ENCODE measurements at places on chromosomes 7 and 10. TPM values are rescaled to one million over a fixed set of nuclear protein-coding genes. Genes with fewer than 3 reads are reported as not detected.
A peak's percentile ranks its signal among the peaks of the same experiment; 100 is the strongest.

NT5C2 gene
- total RNA-seq: 24.3 TPM

MMRN2 gene
- total RNA-seq: 11.8 TPM

CPA1 gene
- not detected for total RNA-seq

- DNase-seq: no peak
Observed at GRCh38 chr10:43260911-43261577, 5.8 kb downstream of the RASGEF1A start.

GRCh38 chr10:58319599-58319998 lies 15.2 kb upstream of the UBE2D1 start:
- no peak for DNase-seq

DNA sequence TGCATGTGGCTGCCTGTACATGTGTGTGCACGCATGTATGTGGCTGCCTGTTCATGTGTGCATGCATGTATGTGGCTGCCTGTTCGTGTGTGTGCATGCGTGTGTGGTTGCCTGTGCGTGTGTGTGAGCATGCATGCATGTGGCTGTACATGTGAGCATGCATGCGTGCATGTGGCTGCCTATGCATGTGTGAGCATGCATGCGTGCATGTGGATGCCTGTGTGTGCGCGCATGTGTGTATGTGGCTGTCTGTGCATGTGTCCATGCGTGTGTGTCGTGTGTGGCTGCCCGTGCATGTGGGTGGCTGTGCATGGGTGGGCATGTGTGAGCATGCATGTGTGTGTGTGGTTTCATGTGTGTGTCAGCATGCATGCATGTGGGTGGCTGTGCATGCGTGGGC lies 218.3 kb downstream of the ELFN1 start:
- DNase-seq: no peak

GRCh38 chr10:115073796-115074195 lies 19.4 kb upstream of the ATRNL1 start:
- no peak for DNase-seq

- no peak for DNase-seq
Observed at GRCh38 chr7:142711746-142712616, 37.3 kb upstream of the PRSS1 start.

DNA sequence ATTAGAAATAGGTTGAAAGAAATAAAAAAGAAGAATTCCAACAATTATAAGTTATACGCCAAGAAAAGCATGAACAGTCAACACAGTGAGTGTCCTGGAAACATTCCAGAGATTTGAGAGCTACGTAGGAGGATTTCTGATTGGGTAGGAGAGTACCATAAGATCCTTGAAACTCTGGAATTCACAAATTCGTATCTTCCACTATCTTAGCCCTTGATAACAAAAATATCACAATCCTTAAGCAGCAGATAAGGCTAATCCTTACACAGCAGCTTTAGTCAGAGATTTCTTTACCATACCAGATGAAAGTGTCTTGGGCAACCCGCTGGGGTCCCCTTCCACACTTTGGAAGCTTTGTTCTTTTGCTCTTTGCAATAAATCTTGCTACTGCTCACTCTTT lies 8.2 kb downstream of the TPK1 start:
- no peak for DNase-seq

GRCh38 chr7:2528481-2529095 lies 9.0 kb downstream of the LFNG start:
- DNase-seq: peak; percentile 48

DNA sequence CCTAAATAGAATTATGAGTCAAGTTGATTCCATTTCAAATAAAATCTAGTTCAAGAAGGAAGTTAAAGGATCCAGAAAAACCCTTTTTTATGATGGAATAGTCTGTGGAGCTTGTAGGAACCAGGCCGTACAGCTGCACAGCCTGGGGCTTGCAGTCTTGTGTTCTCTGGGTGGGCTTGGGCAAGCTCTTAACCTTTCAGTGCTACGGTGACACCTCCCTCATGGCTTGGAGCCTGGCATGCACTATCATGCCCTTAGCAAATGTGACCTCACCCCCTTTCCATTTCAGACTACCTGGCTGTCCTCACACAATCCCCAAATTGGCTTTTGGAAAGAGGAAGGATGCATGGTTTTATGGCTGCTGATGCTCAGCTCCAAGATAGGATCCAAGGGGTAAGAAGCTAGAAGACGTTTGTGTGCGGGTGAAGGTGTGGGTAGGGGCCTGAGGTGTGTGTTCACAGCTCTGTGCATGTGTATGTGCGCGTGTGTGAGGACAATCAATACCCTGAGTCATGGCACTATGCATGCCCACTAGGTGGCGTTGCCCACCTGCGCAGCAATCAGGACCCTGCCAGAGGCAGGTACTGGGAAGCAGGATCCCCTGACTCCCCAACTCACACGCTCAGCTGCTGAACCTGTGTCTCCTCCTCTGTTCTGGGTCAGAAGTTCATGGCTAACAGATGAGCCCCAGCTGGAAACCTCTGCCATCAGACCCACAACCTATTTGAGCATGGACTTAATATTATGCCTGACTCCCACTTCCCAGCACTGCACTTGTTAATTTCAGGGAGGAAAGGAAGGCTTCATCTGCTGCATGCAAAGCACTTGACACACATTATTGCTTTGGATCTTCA lies 113.4 kb downstream of the PTPN20 start:
- DNase-seq: peak; percentile 72

- no peak for DNase-seq
Observed at GRCh38 chr7:102431617-102432298, 1.6 kb upstream of the ORAI2 start.

- DNase-seq: no peak
Observed at GRCh38 chr10:31698181-31698830, 230.3 kb downstream of the ARHGAP12 start.

DNA sequence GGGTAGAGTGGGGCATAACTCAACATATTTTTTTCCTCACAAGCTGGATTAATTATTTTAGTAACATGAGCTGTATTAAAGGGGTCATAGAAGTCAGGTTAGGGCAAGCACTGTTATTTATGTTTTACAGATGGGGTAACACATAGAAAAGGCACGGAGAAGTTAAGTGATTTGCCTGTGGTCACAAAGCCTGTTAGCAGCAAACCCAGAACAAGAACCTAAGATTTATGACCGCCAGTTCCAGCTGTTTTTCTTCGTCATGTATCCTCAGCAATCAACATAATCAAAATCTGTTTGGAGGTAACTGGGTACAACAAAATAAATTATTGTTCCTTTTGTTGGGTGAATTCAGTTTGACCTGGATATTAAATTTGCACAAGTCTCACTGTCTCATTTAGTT lies 57.2 kb upstream of the BET1 start:
- DNase-seq: no peak

DNA sequence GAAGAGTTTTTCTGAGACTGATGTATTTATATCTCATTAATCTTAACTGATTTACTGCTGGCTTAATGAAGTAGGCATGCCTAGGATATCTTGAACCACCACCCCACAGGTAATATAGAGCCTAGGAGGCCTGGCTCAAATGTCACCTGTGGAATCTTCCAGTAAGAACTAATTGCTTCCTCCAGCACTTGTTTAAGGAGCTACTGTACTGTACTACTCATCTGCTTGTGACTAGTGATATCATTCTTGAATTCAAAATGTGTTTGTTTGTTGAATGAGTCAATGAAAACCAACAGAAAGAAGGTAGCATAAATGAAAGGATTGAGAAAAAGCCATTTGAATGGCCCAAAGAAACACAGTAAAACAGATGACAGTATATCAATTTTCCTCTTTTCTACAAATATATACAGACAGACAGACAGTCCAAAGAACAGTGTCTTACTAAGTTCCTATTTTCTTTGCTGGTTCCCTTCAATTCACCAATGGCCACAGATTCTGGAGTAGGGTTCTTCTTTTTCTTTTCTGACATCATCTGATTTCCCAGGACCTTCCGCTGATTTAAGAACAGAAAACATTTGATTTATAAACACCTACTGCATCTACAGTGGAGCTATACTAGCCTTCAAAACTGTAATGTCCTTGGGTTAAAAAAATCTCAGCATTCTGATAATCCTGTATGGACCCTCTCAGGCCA lies 43.7 kb upstream of the SLIT1 start:
- DNase-seq: no peak

DNA sequence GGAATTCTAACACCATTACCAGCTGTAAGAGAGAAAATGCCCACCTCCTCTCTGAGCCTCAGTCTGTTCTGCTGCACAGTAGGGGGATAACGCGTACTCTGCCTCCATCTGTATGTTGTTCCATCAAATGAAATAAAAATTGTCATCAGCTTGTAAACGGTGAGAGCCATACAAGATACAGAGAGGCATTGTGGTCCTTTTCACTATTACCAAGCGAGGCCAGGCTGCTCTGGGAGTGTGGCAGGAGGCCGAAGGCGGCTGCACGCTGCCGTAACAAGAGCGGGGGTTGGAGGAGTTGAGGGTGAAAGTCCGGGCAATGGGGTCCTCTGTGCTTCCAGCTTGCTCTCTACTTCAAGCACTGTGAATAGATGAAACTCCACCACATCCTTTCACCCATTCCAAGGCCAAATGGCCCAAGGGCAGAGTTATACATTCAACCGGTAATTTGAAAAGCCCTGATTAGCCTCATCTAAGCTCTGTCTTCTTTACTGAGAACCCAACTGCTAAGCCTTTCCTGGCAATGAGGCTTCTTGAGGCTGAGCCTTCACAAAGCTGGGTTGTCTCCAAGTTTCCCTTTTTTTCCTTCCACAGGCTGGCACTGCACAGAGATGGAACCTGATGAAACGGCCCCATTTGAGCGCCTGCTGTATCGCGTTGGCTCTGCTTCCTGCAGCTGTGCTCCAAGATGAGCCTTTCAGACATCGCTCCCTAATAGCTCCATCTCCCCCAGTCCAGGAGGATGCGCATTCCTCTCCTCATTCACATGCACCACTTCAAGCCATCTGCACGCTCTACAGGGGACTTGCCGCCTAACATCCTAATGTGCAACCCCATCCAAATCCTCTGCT lies 47.2 kb downstream of the PYROXD2 start:
- no peak for DNase-seq

- peak; percentile 63 for DNase-seq
Observed at GRCh38 chr7:2701832-2702593, 14.0 kb downstream of the AMZ1 start.

DNA sequence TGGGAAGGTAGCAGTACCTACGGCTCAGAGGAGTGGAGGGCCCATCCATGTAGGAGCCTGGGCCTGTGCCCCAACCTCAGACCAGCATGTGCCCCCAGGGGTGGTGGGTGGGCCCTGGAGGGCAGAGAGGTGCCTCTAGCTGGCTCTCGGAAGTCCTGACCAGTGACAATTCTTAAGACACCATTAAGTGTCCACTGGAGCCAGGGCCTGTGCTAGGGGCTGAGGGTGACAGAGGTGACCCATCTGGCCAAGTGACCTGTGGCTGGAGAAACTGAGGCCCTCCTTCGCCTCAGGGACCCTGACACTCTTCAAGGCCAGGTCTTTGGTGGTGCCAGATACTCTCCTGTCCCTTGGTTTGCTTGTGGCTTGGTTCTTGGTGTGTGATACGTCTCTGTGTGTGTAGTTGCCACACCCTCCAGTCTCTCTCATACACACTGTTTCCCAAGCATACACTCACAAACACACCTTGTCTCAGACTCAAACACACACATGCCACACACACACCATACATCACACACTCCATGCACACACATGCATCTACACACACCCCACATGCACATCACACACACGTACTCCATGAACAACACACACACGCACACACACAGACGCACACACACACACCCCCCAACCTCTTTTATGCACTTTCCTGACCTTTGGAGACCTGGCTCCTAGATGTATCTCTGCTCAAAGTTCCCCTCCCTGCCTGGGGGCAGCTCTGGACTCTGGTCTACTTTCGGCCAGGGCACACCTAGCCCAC lies 897 bp upstream of the RAMP3 start:
- no peak for DNase-seq

GRCh38 chr10:74913377-74913979 lies 87.1 kb downstream of the KAT6B start:
- DNase-seq: no peak

GRCh38 chr10:5896208-5897052 lies 6.4 kb downstream of the FBH1 start:
- DNase-seq: no peak

DNA sequence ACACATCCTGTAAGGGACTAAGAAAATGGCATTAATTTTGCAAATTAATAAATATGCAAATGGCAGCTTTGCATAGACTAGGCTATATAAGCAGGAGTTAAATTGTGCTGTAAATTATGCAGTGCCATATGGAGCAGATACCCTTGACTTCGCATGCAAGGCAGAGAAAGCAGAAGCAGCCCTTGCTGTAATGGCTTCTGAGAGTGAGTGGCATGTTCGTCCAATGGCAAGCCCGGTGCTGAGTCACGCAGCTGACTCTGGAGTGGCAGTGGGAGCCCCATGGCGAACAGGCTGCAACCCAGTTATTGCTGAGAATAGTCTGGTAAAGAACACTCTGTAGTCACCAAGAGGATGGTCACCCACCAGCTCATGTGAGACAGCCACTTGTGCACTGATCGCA lies 1186.5 kb downstream of the TYW1 start:
- DNase-seq: no peak

- peak; percentile 41 for DNase-seq
Observed at GRCh38 chr10:61897671-61898434, 3.6 kb upstream of the ARID5B start.

DNA sequence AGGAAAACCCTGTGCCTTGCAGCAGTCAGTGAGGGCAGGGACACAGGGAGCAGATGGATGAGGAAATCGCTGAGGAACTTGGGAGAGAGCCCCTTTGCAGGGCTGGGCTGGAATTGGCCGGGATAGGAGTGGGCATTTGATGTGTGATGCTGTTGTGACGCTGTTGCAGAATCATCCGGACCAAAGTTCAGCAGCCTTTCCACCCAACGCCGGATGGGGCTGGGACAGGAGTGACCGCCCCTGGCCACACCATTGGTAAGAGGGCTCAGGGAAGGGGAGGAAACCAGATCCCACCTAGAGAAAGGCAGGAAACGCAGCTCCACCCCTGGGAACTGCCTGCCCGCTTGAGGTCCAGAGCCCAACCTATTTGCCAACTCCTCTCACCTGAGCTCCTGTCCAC lies 33.9 kb downstream of the PAX2 start:
- no peak for DNase-seq

DNA sequence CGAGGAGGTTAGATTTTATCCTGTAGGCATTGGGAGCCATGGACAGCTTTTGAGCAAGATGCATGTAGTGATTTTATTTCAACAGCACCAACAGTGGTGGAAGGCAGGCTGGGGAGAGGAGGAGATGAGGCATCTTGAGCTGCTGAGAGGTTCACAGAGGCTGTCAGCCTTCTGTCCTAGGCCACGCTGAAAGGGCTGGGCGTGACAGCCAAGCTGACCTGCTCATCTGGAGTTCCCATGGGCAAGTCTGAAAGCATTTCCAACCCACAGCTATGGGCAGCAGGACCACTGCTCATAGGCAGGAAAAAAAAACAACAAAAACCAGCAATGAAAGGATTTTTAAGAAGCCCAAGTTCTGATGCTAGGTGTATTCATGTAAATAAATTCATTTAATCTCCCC lies 7.7 kb downstream of the NEURL1 start:
- DNase-seq: no peak

- DNase-seq: no peak
Observed at GRCh38 chr10:317271-317769, 182.1 kb downstream of the ZMYND11 start.

DNA sequence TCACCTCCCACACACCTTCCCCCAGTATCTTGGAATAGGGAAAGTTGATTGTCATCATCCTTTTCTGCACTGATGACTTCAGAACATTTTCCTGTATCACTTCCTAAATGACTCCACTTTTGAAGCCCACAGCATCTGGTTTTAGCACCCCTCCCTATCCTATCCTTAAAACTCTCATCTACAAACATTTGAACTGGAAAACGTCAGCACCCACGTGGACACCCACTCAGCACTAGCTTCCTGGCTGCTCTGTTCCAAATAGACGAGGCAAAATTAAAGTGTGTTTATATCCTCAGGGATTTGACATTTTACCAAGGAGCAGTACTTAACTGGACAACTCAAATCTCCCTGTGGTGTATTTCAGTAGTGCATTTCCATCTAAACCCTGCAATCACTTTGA lies 73.9 kb downstream of the REEP3 start:
- no peak for DNase-seq

All from right lobe of liver (tissue), 6 donors.